ENCODE measurements at places on chromosomes 6 and 20.

GRCh38 chr20:2859330-2860121 is 13.8 kb upstream of the PTPRA start:
- DNase-seq: no peak

GRCh38 chr6:90103056-90103800 is 193.4 kb downstream of the BACH2 start:
- no peak for DNase-seq

GRCh38 chr6:2633736-2634135 is 117.0 kb downstream of the MYLK4 start:
- no peak for DNase-seq

- no peak for DNase-seq
Measured at GRCh38 chr20:63966172-63966943, 3.4 kb downstream of the ZNF512B start.

- no peak for DNase-seq
Measured at GRCh38 chr6:92132457-92132856, 1286.9 kb downstream of the EPHA7 start.

- DNase-seq: no peak
Measured at GRCh38 chr6:20227350-20227749, 15.1 kb upstream of the MBOAT1 start.

DNA sequence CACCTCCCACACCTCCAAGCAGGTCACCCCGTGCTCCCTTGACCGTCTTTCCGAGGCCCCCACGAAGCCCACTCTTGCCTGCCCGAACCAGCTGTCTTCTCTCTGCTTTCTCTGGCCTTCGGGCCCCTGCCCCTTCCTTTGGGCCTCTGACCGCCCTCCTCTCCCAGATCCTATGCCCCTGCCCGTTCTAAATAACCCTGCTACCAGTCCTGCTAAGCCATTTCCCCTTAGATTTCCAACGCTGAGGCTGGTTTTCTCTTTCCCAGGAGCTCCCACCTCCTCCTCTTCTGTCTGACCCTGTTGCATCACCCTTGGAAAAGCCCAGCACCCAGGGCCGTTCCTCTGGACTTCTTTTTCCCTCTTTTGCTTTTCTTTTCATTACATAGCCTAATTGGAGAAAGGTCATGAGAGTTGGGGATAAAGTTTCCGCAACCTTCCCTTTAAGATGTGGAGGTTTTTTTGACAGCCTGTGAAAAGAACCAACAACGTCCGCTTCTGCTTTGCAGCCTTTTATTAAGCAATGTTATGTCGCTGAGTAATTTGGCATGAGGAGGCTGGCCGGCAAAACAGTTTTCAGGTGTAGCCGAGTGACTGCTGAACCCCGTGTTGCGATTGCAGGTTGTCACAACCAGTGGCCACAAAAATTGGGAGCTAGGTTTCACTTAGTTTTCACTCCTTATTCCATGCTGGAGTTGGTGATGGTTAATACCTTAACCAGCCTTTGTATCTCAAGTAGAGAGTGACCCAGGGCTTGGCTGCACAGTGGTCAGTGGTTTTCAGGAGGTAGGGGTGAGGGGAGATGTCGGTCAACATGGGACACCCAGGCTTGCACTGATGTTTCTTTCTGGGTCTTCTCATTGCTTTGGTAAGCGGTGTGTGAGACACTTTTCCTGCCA is 970 bp downstream of the BLTP3A start:
- peak; percentile 9 for DNase-seq

DNA sequence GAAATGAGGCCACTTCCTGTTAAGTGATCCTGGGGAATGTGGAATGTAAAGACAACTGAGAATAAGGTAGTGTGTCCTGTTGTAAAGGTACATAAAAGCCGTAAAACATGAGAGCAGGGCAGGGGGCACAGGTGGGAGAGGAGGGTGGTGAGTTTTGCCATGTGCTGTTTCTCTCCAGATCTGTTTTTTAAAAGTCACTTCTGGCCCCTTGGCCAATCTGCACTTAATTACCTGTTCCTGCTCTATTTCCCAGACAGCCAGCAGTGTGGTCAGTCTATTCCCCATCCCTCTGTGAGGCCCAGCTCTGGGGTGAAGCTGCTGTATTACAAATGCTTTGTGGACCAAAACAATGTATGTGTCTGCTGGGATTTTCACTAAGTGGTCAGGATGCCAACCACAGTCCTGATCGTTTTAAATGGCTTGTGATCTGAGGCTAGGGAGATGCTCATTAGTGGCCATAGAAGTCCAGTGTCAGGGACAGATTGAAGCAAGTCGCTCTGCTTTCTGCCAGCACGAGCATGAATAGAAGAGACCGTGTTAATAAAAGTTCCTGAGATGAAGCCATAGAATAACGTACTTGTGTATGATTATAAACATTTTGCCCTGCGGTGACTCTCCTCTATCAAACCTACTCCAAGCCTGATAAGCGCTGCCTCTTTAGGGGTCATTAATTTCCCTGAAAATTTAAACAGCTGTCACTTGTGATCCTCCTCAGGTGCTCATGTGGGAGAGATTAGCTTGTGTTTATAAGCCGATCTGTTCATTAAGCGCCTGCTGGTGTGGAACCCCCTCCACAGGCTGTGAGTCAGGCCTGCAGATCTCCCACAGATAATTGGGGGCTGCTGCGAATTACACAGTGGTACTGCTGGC is 111.8 kb upstream of the CENPW start:
- DNase-seq: no peak

DNA sequence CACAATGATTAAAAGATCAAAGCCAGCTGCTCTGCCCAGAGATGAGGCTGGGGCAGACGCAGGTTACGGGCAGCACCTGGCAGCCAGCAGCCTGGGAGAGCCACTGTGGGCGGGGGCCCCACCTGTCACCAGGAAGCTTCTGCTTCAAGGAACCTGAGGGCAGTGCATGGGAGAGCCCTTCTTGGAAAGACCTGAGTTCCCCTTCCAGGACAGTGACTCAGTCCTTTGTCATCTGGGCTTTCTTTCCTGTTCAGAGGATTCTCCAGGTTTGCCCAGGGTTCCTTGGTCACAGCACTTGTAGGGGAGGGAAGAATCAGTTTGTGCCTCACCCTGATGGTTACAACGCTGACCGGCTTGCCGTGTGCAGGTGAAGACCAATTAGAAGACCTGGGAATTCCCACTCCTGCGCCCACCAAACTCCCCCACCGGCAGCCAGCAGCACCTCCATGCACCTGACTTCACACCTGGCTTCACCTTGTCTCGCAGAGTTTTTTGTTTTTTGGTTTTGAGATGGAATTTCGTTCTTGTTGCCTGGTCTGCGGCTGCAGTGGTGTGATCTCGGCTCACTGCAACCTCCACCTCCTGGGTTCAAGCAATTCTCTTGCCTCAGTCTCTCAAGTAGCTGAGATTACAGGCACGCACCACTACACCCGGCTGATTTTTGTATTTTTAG is 2.0 kb downstream of the ZBP1 start:
- DNase-seq: no peak
